Activated CD8-positive, alpha-beta memory T cell treated with anti-CD3 and anti-CD28 coated beads, Interleukin-2, amount 10 ng/mL, durations not matched to agents 7 days and 5 days (primary cell): ENCODE measurements at places on chromosomes 5 and 9. TPM values are rescaled to one million over a fixed set of nuclear protein-coding genes. Genes with fewer than 3 reads are reported as not detected.

The GMCL2 gene
- total RNA-seq, result not detected

The ADAMTSL1 gene
- total RNA-seq, result not detected

DNA sequence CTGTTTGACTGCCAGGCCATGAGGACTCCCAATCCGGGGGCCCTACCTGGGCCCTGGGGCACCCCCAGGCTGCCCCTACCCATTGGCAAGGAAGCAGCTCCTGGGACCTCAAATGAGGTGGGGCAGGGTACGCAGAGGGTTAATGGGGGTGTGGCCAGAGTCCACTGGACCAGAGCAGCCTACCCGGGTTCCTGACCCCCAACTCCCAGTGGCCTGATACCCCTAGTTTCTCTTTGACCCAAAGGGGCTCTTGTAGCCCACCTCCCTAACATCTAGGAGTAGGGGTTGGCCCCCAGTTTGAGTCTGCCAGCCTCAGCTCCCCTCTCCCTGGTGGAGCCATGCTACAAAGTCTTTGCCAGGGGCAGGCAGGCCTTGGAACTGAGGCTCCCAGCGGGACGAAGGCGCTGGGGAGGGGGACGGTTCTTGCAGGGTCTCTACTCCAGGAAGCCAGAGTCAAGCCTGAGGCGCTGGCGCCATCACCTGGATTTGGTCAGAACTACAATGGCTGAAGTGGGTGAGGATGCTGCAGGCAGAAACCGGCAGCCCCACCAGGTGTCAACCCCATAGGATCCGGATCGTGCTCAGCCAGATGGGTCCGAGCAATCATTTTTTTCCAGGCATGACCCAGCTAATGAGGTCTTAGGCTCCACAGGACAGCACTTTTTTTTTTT, 8.4 kb upstream of the CERCAM start:
- H3K4me3 ChIP-seq, result no peak overlapping the region
- no peaks in the 10 kb centered on the region for H3K36me3 ChIP-seq
- H3K4me1 ChIP-seq, result peaks cover 3% of the 10 kb centered on the region
- H3K27ac ChIP-seq, result no peak overlapping the region
- peaks cover 57% of the 10 kb centered on the region for H3K27me3 ChIP-seq
- peak; percentile 68 for DNase-seq

- H3K36me3 ChIP-seq, result no peaks in the 10 kb centered on the region
- no peak overlapping the region for H3K4me3 ChIP-seq
- H3K4me1 ChIP-seq, result no peaks in the 10 kb centered on the region
- no peak overlapping the region for H3K27ac ChIP-seq
- no peaks in the 10 kb centered on the region for H3K27me3 ChIP-seq
Observed at GRCh38 chr5:32909207-32909606, 198.1 kb downstream of the NPR3 start.

DNA sequence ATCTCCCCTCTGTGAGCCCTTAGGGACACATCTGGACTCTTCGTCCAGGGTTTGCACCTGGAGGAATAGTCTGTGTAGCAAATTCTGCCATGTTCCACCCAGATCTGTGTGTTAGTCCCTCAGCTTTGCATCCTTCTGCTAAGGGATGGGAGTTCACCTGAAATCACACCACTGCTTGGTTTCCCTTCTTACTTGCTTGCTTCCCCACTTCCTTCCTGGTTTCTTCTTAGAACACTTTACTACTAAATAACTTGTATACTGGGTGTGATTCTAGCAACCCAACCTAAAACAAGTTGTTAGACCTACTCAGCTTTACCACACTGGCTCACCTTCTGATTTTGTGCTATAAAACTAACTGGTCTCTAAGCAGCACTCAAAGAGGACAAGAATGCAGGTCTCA, 202.6 kb upstream of the MAP3K1 start:
- peak overlapping the region; percentile 54 for H3K27ac ChIP-seq
- peaks cover 41% of the 10 kb centered on the region for H3K36me3 ChIP-seq
- peak overlapping the region; percentile 18 for H3K4me3 ChIP-seq
- H3K27me3 ChIP-seq, result peaks cover 13% of the 10 kb centered on the region
- peaks cover 58% of the 10 kb centered on the region for H3K4me1 ChIP-seq
- peak; percentile 56 for DNase-seq

GRCh38 chr5:176653401-176654385, 6.4 kb downstream of the TSPAN17 start:
- peaks cover 44% of the 10 kb centered on the region for H3K4me1 ChIP-seq
- no peak overlapping the region for H3K4me3 ChIP-seq
- H3K27ac ChIP-seq, result peak overlapping the region; percentile 29
- DNase-seq, result peak; percentile 72
- H3K27me3 ChIP-seq, result no peaks in the 10 kb centered on the region

DNA sequence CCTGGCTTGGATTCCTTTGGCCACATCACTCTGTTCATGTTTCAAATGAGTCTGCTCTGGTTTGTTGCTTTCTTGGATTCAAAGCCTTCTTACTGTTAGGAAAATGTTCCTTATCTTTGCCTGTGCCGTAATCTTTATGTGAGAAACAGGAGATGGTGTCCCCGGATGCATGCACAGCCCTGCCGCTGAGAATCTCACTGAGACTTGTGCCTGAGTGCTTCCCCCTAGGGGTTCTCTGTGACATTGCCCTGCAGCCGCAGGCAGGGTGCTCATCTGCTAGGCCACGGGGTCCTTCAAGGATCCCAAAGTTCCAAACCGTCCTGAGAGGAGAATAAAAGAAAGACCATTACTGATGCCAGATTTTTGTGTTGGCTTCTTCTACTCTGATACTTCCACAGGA, 81.4 kb upstream of the ANKRD55 start:
- H3K27me3 ChIP-seq, result peaks cover 3% of the 10 kb centered on the region
- no peak overlapping the region for H3K27ac ChIP-seq
- peaks cover 11% of the 10 kb centered on the region for H3K4me1 ChIP-seq
- H3K36me3 ChIP-seq, result peaks cover 1% of the 10 kb centered on the region
- no peak overlapping the region for H3K4me3 ChIP-seq
- no peak for DNase-seq

GRCh38 chr5:56282216-56282615, 49.1 kb upstream of the ANKRD55 start:
- DNase-seq, result no peak
- H3K4me3 ChIP-seq, result no peak overlapping the region
- H3K27ac ChIP-seq, result no peak overlapping the region
- H3K4me1 ChIP-seq, result no peaks in the 10 kb centered on the region

DNA sequence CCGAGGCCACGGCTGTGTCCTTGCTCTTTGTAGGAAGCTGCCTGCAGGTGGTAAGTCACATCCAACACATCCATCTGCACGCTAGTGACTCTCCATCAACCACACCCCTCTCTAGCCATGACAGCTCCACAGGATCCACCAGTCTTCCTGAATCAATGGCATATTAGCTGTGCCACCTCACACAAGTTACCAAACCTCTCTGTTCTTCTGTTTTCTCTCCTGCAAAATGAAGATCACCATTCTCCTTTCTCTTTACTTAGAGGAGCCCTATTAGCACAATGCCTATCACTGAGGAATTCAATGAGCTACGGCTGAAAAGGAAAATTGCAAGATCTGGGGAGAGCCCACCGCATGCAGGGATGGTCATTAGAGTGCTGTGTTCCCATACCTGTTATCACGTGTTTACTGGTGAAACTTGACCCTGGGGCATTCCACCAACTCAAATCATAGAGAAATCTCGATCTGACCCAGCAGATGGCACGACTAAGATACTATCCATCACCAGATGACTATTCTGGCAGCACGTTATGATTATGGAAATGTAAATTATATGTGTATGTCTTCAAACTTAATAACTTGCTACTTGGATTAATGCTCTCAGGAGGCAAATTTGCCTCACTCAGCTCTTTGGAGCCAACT, 20.9 kb downstream of the WHRN start:
- H3K36me3 ChIP-seq, result no peaks in the 10 kb centered on the region
- H3K27ac ChIP-seq, result peak overlapping the region; percentile 73
- DNase-seq, result no peak

The AMBP gene
- total RNA-seq, result not detected

DNA sequence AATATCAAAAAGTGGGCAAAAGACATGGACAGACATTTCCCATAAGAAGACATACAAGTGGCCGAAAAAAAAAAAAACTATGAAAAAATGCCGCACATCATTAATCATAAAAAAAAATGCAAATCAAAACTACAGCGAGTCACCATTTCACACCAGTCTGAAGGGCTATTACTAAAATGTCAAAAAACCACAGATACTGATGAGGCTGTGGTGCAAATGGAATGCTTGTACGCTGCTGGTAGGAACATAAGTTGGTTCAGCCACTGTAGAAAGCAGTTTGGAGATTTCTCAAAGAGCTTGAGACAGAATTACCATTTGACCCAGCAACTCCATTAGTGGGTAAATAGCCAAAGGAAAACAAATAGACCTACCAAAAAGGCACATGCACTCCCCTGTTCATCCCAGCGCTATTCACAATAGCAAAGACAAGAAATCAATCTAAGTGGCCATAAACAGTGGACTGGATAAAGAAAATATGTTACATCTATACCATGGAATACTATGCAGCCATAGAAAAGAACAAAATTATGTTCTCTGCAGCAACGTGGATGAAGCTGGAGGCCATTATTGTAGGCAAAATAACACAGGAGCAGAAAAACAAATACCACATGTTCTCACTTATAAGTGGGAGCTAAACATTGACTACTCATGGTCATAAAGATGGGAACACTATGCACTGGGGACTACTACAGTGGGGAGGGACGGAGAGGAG, 110.6 kb upstream of the BOD1 start:
- DNase-seq, result no peak
- no peaks in the 10 kb centered on the region for H3K36me3 ChIP-seq
- no peak overlapping the region for H3K4me3 ChIP-seq
- peaks cover 3% of the 10 kb centered on the region for H3K27me3 ChIP-seq
- H3K27ac ChIP-seq, result no peak overlapping the region

- H3K4me3 ChIP-seq, result no peak overlapping the region
- DNase-seq, result no peak
- no peaks in the 10 kb centered on the region for H3K27me3 ChIP-seq
- H3K27ac ChIP-seq, result no peak overlapping the region
- peaks cover 23% of the 10 kb centered on the region for H3K4me1 ChIP-seq
Observed at GRCh38 chr9:79709743-79710674, 138.2 kb downstream of the TLE4 start.

DNA sequence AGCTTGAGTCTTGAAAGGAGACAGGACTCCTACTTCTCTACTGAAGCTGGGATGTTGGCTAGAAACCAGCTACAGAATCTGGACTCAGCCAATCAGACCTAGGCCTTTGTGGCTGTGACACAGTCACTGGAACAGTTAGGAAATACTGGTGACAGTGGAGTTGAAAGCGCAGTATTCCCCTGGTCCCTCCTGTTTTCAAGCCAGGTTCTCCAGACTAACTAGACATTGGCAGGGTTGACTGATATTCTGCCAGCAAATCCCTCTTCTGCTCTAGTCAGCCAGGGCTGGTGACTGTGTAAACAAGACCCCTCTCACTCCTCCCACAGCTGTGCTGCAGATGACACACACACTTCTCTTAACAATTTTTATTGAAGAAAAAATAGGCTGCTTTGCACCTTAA, 8.7 kb downstream of the SHROOM1 start:
- H3K4me1 ChIP-seq, result peaks cover 27% of the 10 kb centered on the region
- no peaks in the 10 kb centered on the region for H3K36me3 ChIP-seq
- no peak overlapping the region for H3K27ac ChIP-seq
- H3K4me3 ChIP-seq, result no peak overlapping the region

The DNM1 gene
- total RNA-seq, result 0.79 TPM

GRCh38 chr9:16335788-16336580, 534.5 kb downstream of the BNC2 start:
- no peak overlapping the region for H3K4me3 ChIP-seq
- no peaks in the 10 kb centered on the region for H3K36me3 ChIP-seq
- no peak for DNase-seq
- H3K4me1 ChIP-seq, result no peaks in the 10 kb centered on the region

The OBP2B gene
- not detected for total RNA-seq

The CNTRL gene
- total RNA-seq, result 107 TPM

GRCh38 chr9:122265149-122265915, 650 bp downstream of the MRRF start:
- peak overlapping the region; percentile 98 for H3K4me3 ChIP-seq
- H3K4me1 ChIP-seq, result peaks cover 47% of the 10 kb centered on the region
- no peaks in the 10 kb centered on the region for H3K27me3 ChIP-seq
- H3K27ac ChIP-seq, result peak overlapping the region; percentile 100
- H3K36me3 ChIP-seq, result peaks cover 13% of the 10 kb centered on the region
